ENCODE measurements at places on chromosomes 4 and X.
A peak's percentile ranks its signal among the peaks of the same experiment; 100 is the strongest.

DNA sequence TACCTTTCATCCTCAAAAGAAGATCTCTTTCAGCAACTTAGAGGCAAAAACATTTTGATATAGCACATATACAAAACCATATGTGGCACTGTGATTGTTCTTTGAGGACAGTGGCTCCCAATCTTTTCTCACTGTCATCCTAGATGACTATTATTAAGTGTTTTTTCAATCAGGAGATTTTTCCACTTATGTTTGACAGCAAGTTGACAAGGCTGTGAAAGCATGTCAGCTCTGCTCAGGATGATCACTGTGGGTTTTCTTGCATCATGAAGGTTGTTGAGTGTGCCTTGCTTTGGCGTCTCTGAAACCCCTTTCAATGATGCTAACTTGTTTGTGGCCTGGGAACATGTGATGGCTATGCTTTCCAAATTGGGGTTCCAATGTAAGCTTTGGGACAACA is 20.2 kb upstream of the NSUN7 start:
- DNase-seq, result no peak

GRCh38 chr4:41060352-41061334 is 153.7 kb downstream of the APBB2 start:
- DNase-seq, result no peak

DNA sequence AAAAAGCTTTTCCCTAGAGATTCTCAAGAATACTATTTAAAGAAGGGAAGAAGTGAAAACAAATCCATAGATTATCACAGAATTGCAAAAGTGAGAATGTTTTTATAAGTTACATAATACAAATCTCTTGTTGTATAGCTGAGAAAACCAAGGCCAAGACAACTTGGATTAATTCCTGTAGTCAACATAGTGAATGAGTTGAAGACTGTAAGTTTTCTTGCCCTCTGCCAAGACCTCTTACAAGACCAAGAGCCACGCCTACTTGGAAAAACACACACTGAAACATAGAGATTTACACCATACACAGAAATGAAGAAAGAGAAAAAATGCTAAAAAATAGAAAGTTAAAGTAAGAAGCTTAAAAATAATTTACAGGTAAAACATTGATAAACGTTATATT is 2024.0 kb downstream of the PCDH7 start:
- DNase-seq, result no peak

GRCh38 chr4:93502991-93503390 is 325.6 kb upstream of the ATOH1 start:
- DNase-seq, result no peak

DNA sequence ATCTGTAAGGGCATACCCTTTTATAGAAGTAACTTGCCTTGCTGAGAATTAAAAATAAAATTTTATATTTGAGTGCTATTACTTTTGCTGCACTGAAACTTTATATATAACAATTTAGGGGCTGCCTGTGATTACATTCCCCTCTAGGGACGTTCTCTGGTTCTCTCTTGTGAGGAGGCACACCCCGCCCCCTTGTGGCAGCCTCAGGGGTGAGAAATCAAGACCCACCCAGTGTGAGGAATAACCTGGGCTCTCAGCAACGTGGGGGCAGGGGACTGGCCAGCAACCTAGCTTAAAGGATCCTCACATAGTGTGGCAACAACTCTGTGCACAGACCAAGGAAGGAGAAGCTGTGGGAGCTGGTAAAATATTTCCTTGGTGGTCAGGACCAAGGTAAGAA is 43.7 kb downstream of the MAGEA9 start:
- peak; percentile 59 for DNase-seq

- no peak for DNase-seq
These were observed 144.3 kb downstream of the RTL3 start for GRCh38 chrX:78514852-78515251.

DNA sequence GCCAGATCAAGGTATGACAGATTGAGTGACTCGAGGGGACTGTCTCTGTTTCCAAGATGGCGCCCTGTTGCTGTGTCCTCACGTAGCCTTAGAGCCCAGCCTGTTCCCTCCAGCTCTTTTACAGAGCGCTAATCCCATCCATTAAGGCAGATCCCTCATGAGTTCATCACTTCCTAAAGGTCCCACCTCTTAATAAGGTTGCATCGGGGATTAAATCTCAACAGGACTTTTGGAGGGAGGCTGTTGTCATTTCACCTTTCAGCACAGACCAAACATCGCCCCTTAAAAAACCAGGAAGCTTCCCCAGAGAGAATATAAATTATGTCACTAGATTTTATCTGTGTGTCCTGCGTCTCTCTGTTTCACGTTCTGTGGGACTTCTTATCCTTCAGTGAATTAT is 32.6 kb upstream of the DHRSX start:
- DNase-seq, result no peak

DNA sequence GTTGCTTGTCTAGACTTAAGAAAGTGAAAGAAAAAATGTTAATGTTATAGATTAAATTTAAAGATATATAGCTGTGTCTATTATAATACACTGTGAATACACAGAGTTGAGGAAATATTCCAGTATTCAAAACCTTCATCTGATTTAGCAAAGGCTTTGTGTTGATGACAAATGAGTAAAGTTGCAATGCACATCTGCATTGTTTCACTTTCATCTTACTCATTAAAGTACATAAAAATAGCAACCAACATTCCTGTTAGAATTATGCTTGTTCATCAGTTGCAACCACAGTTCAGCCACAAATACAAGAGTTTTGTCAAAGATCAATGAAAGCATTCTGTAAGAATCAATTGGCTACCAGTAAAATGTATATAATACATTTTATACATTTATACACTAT is 346.4 kb upstream of the SLC7A11 start:
- no peak for DNase-seq

DNA sequence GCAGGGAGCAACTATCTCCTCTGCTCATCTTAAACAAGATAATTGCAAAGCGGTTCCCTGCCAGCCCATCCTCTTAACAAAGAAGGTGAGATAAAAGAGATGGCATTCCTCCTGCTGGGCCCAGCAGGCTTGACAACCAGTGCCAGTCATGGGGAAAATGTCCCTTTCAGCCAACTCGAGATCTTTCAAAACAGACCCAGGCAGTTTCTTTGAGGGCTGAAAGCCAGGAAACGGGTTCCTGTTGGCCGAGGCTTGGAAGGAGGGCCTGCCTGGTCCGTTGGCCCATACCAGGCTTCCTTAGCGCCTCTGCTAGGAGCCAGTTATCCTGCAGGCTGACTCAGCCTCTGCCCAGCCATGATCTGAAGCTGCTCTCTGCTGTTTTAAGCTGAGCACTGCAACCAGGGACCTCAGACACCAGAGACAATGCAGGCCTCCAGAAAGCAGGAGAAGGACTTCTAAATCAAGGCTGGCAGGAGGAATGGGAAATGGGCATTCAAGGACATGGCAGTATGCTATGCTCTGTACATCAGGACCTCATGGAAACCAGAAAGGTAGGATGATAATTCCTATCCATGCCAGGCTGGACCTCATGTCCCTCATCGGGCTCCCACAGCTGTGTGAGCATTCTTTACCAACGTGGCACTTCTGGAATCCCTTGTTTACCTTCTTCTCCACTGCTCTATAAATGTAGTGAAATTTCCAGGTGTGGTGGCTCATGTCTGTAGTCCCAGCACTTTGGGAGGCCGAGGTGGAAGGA is 42.4 kb upstream of the SLC2A9 start:
- no peak for DNase-seq

DNA sequence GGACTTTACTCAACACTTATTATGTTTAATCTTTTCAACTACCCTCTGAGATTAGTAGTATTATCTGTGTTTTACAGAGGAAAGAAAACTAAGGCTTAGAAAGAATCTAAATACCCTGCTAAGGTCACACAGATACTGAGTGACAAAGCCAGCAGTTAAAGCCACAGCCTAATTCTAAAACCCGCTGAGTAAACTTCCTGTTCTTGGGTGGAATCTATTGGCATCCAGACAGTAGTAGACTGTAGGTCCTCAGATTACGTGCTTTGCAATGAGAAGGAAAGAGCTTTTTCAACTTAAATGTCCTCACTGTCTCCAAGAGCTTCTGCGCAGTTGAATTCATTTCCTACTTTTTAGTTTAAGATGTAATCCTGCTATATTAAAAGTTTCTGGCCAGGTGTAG is 126.0 kb downstream of the TENM3 start:
- no peak for DNase-seq

Measured in stimulated activated CD4-positive, alpha-beta T cell treated with anti-CD3 and anti-CD28 coated beads, Interleukin-4, amount 100 ng/mL, for 1 hour (primary cell).